Right cardiac atrium (tissue), 5 donors: ENCODE measurements at places on chromosomes 3 and 15. TPM values are rescaled to one million over a fixed set of nuclear protein-coding genes. Genes with fewer than 3 reads are reported as not detected.

The FOXB1 gene
- not detected for total RNA-seq

The ANKRD63 gene
- total RNA-seq, result 4.3 TPM

The QARS1 gene
- 155 TPM for total RNA-seq

The FAM174B gene
- total RNA-seq, result 13.2 TPM

The CHRFAM7A gene
- total RNA-seq, result 2.1 TPM

The GABRA5 gene
- total RNA-seq, result 0.74 TPM

The TM4SF4 gene
- not detected for total RNA-seq

The TNFSF10 gene
- total RNA-seq, result 15.0 TPM

The LCTL gene
- not detected for total RNA-seq

DNA sequence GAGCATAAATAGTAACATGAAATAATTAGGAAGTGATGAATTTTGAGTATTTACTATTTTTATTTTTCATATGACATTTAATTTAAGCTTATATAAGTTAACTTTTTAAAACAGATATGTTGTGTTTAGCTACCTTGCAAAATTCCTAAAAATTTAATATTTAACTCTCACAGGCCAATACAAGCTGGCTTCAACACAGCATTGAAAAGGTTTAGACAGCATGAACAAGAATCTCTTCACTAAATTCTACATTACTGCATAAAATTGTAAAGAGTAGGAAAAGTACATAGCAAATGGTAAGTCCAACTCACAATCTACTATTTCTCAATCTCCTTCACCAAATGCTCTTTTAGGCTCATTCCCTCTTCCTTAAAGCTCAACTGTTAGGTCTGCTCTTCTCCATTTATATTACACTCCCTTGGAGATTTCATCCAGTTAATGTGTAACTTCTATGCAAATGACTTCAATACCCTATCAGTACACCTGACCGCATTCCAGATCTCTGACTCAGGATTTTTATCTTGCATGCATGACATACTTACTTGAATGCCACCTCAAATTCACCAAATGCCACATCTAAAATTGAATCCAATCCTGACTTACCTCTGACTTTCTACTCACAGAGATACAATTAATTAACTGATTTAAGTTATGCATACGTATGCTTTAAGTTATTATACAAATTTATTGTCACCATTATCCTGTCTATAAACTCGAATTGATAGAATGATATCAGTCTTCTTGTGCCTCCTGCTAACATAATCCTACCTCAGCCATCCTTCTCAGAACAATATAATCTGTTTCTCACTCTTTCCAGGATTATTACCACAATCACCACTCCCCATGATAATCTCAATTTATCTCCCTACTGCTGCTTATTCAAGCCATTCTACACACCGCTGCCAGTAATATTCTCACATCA is 127.0 kb downstream of the STAG1 start:
- no peak for DNase-seq

GRCh38 chr3:107662586-107662985 is 139.8 kb downstream of the BBX start:
- no peak for DNase-seq

DNA sequence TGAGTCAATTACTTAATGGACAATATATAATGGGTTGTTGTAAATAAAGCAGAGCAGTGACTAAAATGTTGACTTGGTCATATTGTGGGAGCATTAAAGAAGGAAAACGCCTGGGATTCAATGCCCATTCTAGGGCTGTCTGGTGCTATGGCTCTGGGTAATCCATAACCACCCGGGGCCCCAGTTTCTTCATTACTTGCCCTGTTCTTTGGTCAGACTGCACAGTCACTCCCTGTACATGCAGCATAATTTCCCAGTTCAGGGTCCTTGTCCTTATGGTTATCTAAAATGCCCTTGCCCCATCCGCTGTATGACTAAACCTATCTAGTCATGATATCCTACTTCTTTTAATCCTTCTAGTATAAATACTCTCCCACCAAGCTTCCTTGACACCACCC is 27.5 kb upstream of the DENND4A start:
- no peak for DNase-seq

DNA sequence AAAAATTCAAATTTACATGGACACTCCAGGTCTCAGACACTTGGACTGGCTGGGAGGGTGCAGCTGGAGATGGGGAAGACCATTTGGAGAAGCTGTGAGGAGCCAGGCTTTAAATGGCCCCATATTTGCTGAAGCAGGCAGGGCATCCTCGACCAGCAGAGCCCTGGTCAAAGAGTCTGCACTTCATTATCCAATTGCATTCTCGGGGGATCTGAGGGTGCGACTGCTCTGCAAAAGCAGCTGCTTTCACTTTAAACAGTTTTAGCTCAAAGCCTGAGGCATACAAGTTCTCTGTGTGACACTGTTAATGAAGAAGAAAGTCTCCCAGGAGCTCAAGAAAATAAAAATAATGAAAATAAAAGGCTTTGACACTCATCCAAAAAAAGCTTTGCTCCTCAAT is 98.0 kb upstream of the SLC25A36 start:
- no peak for DNase-seq

- no peak for DNase-seq
Measured at GRCh38 chr3:145900056-145900829, 260.7 kb downstream of the PLOD2 start.

DNA sequence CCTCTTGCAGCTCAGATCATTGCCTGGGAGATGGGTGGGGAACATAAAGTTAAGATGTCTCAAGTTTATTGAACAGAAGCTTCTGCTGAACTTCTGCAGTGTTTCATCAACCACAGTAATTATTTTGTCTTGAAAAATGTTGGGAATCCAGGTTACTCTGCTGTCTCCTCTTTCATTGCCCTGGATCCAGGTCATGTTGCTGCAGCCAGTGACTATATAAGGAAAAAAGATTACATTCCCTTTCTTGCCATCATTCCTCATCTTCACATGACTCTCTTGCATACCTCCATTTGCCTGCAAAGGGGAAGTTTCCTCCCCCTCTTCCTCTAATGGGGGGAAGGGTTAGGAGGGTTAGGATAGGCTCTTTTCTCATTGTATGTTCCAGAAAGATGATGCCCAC is 15.1 kb downstream of the GMNC start:
- no peak for DNase-seq

- peak; percentile 88 for DNase-seq
Measured at GRCh38 chr15:41930221-41930866, 36.5 kb upstream of the SPTBN5 start.

DNA sequence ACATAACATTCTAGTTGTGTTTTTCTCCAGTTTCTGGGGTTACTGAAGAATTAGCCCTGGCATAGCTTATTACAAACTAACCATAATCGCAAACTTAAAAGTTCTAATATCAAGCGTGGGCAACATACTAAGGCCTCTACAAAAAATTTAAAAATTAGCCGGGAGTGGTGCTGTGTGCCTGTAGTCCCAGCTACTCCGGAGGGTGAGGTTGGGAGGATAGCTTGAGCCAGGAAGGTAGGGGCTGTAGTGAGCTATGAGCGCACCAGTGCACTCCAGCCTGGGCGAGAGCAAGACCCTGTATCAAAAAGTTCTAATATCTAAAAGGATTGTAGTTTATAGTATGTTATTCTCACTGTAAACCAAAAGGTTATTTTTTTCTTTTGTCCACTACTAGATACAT is 1.1 kb downstream of the OIP5 start:
- DNase-seq, result no peak

GRCh38 chr3:78645628-78646310 is 1122.0 kb downstream of the ROBO1 start:
- no peak for DNase-seq

GRCh38 chr15:99430881-99431401 is 134.8 kb upstream of the MEF2A start:
- DNase-seq, result peak; percentile 75

DNA sequence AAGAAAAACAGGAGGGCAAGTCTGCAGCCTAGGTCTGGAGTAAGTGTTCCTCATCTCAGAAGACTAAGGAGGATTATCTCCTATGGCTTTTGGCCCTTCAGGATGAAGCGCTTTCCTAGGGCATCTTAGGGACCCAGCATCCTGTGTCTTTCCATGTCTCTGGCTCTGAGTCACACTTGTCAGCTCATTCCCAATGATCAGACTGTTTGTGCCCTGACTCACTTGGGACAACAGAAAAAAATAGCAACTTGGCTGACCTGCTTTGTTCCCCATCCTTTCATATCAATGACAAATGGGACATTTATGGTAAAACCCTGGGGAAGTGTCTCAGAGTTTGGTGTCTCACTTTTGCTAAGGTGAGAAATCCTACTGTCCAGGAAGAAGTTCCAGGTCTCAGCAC is 76.2 kb upstream of the OXTR start:
- no peak for DNase-seq

- no peak for DNase-seq
Measured at GRCh38 chr15:36936613-36937012, 163.7 kb downstream of the MEIS2 start.

DNA sequence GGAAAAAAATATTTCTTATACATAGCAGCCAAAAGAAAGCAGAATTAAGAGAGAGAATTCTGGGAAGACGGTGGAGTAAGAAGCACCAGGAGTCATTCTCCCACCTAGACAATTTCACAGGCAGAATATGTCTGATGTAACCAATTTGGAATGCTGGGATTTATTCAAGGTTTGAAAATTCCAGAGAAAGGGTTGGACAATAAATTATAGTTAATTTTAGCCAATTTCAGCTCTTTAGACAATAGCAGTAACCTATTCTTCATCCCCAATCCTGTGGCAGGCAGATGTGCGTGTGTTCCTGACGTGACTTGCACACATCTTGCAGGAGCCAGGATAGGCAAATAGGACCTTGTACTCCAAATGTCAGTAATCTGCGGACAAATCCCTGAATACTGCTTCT is 541.0 kb upstream of the NAALADL2 start:
- no peak for DNase-seq

DNA sequence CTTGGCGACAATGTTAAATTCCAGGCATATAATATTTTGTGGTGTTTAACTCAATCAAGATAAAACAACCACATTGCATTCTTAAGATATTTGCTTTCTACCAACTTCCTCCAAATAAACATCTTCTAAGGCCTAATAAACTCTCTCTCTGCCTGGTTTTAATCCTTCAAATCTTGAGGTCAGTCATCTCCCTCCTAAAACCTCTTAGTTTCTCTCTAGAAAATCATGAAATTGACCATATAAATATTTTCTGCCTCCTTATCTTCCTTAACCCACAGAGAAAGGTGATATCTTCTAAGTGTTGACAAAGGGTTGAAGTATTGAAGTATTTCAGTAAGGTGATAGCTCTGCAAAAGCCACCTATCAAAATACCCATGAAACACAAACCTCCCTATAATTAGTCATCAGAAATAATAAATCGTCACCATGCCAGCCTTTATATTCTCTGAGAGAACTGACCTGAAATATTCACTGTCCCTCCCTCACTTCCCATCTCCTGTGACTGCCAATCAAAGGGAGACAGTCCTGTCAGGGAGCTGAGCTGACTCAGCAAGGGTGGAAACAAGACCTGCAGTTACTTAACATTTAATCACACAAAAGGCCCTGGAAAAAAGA is 1261.1 kb downstream of the ROBO1 start:
- DNase-seq, result no peak

DNA sequence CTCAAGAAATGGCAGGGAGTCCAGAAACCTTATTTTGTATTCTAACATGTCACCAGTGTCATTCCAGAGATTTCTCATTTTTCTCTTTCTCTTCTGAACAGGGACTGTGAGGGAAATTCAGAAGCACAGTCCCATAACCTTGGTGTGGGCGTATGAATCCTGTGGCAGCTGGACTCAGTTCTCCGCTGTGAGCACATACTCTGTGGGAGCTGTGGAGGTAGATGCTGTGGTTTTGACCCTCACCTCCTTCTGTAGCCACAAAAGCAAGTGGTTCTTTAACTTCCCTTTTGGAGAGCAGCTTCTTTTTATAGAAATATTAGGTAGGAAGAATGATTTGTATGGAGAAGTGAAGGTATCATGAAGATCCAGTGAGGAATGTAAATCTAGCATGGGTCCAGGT is 13.4 kb downstream of the TMEM207 start:
- DNase-seq, result no peak

- DNase-seq, result no peak
Measured at GRCh38 chr3:182182531-182182968, 470.8 kb downstream of the SOX2 start.

DNA sequence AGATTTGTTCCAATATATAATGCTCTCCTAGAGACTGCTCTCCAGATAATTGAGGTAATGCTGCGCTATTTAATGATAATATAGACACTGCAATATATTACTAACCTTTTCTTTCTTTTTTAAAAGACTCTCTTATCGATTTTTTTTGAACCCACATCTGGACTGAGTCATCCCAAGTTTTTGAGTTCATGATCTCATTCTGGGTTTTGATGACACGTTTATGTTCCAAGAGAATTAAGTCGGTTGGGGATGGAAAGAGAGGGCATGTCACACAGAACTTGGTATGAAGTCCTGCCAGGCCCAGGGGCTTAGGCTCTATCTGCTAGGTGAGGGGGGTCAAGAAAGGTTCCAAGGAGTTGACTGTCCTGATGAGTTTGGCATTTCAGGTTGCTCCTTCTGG is 431.1 kb downstream of the MFSD1 start:
- DNase-seq, result no peak

DNA sequence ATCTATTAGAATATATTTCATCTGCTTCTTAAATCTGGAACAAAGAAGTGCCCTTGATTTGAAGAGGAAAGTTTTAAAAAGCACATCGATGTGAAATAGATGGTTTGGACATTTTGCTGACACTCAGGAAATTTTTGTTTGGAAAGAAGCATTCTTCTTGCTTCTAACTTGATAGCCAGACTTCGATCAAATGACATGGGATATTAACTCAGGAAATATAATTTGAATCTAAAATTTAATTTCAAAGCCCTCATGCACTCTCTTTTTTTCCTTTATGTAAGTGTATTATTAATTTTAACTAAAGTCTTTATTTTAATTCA is 761.2 kb downstream of the VGLL3 start:
- DNase-seq, result no peak

DNA sequence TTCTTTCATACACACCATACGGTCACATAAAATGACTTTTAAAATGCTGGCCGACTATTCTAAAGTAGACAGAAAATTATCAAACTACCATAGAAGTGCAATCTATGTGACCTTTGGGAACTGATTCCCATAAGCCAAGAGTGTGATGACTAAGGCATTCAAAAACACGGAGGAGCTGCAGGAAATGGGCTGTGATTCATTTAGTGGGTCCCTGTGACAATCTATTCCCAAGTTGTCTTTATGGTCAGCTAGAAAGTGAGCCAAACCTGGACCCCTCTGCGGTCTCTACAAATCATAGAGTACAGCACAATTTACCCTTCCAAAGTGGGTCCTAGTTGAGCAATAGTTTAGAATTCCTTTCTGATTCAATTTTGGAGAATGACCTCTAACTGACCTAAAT is 251.5 kb upstream of the CBLB start:
- DNase-seq, result no peak

- DNase-seq, result no peak
Measured at GRCh38 chr3:37816271-37816670, 45.4 kb upstream of the CTDSPL start.
